ENCODE measurements at places on chromosomes 5 and 9. TPM values are rescaled to one million over a fixed set of nuclear protein-coding genes. Genes with fewer than 3 reads are reported as not detected.
A peak's percentile ranks its signal among the peaks of the same experiment; 100 is the strongest.

- H3K36me3 ChIP-seq: no peaks in the 10 kb centered on the region
- H3K4me3 ChIP-seq: no peak overlapping the region
- no peaks in the 10 kb centered on the region for H3K27me3 ChIP-seq
- H3K4me1 ChIP-seq: no peaks in the 10 kb centered on the region
Measured at GRCh38 chr9:14398473-14398872, 84.5 kb upstream of the NFIB start.

The RABGAP1 gene
- total RNA-seq: 31.2 TPM

DNA sequence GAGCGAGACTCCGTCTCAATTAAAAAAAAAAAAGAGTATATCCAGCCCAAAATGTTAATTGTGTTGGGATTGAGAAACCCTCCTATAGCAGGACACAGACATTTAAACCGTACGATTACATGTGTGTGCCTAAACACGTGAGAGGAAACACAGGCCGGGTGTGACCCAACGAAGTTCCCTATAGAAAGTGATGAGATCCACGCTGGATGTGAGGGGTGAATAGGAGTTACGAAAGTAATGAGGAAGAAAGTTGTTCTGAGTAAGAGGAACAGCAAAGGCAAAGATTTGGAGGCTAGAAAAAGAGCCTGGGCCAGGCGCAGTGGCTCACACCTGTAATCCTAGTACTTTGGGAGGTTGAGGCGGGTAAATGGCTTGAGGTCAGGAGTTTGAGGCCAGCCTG, 13.6 kb downstream of the NAIF1 start:
- H3K27me3 ChIP-seq: no peaks in the 10 kb centered on the region
- peaks cover 2% of the 10 kb centered on the region for H3K4me1 ChIP-seq
- no peaks in the 10 kb centered on the region for H3K36me3 ChIP-seq
- no peak overlapping the region for H3K4me3 ChIP-seq
- no peak overlapping the region for H3K27ac ChIP-seq
- no peak for DNase-seq

DNA sequence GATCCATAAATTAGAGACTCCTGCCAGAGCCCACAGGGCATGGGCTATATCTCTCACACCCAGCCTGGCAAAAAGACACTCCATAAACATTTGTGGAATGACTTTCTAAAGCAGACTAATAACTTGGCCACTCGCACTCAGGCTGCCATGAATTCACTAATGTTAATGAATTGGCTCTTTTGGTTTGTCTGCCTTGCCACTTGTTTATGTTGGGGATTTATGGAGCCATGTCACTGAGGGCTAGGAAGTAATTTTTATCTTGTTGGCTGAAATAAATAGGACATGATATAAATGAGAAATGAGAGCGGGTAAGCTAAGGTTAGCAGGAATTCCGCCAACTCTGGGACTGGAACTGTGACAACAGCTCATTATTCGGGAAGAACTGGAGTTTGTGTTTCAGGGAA, 55.2 kb downstream of the DROSHA start:
- no peak overlapping the region for H3K27ac ChIP-seq
- H3K4me3 ChIP-seq: no peak overlapping the region
- peaks cover 20% of the 10 kb centered on the region for H3K36me3 ChIP-seq
- no peaks in the 10 kb centered on the region for H3K4me1 ChIP-seq

GRCh38 chr5:53211799-53212198, 102.2 kb upstream of the MOCS2 start:
- no peak overlapping the region for H3K4me3 ChIP-seq
- H3K27ac ChIP-seq: no peak overlapping the region
- H3K36me3 ChIP-seq: no peaks in the 10 kb centered on the region
- H3K4me1 ChIP-seq: no peaks in the 10 kb centered on the region
- DNase-seq: no peak

DNA sequence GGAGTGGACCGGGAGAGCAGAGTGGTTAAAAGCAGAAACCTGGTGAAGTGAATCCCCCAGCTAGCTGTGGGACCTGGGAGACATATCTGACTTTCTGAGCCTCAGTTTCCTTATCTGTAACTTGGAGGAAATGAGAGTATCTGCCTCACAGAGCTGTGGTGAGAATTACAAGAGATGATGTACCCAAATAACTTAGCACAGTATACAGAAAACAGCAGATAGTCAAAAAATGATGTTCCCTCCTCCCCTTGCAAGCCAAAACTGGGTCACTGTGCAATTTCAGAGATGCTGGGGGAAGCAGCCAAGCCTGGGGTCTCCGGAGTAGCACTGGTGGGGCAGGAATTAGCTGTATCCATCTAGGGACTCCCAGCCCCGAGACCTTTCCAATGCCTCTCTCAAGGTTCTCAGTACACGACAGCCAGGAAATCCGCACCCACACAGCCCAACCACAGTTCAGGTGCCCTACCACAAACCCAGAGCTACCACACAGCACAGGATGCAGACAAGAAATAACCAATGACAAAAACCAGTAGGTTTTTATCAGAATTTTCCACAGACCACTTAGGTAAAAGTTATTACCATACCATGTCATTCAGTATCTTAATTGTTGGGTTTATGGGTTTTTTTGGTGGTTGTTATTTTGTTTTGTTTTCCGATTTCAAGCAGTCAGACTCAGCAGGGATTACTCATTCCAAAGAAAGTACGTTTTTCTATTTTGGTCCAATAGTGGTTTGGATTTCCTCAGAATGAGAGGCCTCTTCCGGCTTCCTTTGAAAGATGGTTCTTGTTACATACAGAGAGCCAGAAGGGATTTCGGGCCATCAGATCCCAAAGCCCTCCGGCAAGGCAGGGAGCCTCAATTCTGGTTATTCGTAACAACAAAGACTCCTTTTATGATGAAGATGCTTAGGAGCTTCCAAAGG, 4.9 kb upstream of the HRH2 start:
- H3K36me3 ChIP-seq: peaks cover 23% of the 10 kb centered on the region
- H3K27ac ChIP-seq: peak overlapping the region; percentile 65
- peaks cover 39% of the 10 kb centered on the region for H3K4me1 ChIP-seq
- peak overlapping the region; percentile 42 for H3K4me3 ChIP-seq
- DNase-seq: no peak

- no peaks in the 10 kb centered on the region for H3K4me1 ChIP-seq
- DNase-seq: no peak
- H3K36me3 ChIP-seq: no peaks in the 10 kb centered on the region
- H3K4me3 ChIP-seq: no peak overlapping the region
Measured at GRCh38 chr9:84969084-84969483, 299.6 kb downstream of the NTRK2 start.

DNA sequence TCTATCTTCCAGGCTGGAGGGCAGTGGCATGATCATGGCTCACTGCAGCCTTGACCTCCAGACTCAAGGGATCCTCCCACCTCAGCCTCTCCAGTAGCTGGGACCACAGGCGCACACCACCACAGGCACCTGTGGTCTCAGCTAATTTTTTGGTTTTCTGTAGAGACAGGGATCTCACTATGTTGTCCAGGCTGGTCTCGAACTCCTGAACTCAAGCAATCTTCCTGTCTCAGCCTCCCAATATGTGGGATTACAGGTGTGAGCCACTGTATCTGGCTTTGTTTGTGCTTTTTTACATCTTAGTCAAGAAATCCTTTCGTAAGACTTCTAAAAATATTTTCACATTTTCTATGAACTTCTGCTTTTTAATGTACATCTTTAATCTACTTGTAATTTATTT, 116.9 kb downstream of the DENND1A start:
- no peak overlapping the region for H3K27ac ChIP-seq
- no peak for DNase-seq
- H3K4me1 ChIP-seq: no peaks in the 10 kb centered on the region
- H3K27me3 ChIP-seq: no peaks in the 10 kb centered on the region
- H3K36me3 ChIP-seq: no peaks in the 10 kb centered on the region
- H3K4me3 ChIP-seq: no peak overlapping the region
